Renal pelvis (tissue), 12 donors: ENCODE measurements at places on chromosomes 1 and 21.

- DNase-seq, result no peak
Observed at GRCh38 chr1:226158457-226158856, 28.1 kb downstream of the ACBD3 start.

DNA sequence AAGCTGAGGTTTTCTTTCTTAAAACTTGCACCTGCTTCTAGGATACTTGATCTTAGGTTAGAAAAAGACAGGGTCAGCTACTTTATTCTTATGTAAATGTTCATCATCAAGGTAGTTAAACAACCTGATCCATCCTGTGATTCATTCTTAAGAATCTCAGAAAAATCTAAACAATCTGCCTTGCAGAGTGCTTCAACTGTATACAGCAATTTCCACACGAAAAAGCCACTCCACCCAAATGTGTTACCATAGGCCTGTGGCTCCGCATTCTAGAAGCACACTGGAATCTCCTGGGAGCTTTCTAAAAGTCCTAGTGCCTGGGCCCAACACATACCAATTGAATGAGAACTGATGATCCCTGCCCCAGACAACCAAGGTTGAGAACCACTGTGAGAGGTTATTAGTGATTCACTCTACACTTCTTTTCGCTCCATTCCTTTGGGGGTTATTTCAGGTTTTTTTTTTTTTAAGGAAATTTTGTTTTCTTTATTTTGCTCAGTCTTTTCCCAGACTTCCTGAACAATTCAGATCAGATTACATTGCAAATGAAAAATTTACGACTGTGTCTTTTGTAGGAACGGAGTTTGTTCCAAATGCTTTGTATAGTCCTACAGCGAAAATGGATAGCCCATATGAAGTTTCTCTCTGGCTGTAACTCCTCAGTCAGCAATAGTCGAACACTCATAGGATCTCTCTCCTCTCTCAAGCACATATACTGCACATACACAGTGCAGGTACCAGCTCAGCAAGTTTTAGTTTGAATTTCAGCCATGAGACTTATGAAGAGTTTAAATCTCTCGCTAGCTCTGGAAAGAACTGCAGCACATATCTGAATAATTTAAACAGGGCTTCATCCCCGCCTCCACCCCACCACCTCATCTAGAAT is 16.1 kb downstream of the SMYD2 start:
- DNase-seq, result no peak

DNA sequence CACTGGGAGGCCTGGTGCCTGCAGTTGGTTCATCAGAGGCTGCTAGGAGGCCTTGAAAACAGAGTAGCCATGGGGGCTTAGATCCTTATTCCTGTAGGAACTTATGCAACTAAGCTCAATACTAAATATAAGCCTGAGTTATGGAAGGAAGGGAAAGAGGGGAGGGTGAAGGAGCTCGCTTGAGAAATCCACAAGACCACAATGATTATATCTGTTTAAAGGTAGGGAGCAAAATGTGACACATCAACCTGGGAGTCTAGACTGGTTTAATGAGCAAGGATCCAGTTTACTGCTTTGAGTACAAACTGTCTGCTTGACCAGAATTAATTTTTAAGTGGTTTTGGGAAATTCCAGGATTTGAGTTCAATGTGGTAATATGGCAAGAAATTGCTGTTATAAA is 20.4 kb upstream of the ANGPTL7 start:
- DNase-seq, result no peak

- DNase-seq, result no peak
Observed at GRCh38 chr1:58361134-58361533, 185.4 kb downstream of the OMA1 start.

DNA sequence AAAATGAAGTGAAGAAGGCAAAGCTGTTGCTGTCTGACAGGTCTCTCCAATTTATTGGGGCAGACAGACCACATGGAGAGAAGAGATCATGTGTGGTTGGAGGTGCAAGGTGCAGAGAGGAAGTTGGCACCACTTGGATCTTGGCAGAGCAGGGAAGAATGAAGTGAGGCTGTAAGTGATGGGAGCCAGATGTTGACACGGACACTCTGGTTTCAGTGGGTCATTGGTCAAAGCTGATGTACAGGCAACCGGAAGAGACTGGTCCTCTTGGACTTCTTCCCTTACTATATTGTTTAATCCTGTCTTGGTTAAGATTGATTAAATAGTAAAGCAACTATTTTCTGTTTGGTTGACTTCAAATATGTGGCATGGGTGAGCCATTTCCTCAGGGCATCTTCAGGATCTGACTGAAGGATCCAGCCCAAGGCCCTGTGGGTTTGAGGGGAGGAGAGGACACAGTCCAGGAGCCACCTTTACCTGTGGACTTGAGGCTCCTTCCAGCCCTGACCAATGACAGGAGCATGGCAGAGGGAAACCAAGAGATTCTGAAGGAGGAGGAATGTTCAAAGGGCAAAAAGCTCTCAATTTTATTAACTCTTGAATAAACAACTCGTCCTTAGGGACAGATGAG is 49.4 kb downstream of the NENF start:
- DNase-seq, result no peak

- DNase-seq, result peak; percentile 3
Observed at GRCh38 chr1:218904416-218904815, 269.3 kb upstream of the LYPLAL1 start.

DNA sequence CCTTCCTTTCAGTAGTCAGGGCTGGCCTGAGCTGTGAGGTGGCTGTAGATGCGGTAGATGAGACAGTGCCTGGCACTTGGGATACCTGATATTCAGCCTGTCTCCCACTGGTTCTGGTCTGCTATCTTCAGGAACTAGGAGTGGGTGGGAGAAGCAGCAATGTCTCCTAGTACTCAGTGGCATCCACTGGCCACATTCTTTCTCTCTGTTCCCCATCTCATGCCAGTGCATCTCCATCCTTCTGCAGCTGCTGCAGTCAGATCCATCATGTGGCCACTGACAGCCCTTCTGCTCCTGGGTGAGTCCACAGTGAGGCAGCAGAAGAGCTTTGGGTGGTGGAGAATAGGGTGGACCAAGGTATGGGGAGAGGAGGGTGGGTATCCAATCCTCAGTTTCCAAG is 1.1 kb downstream of the FCRLB start:
- no peak for DNase-seq

GRCh38 chr1:108152782-108153222 is 47.3 kb downstream of the SLC25A24 start:
- no peak for DNase-seq

- DNase-seq, result no peak
Observed at GRCh38 chr1:198523182-198523950, 17.1 kb downstream of the ATP6V1G3 start.

DNA sequence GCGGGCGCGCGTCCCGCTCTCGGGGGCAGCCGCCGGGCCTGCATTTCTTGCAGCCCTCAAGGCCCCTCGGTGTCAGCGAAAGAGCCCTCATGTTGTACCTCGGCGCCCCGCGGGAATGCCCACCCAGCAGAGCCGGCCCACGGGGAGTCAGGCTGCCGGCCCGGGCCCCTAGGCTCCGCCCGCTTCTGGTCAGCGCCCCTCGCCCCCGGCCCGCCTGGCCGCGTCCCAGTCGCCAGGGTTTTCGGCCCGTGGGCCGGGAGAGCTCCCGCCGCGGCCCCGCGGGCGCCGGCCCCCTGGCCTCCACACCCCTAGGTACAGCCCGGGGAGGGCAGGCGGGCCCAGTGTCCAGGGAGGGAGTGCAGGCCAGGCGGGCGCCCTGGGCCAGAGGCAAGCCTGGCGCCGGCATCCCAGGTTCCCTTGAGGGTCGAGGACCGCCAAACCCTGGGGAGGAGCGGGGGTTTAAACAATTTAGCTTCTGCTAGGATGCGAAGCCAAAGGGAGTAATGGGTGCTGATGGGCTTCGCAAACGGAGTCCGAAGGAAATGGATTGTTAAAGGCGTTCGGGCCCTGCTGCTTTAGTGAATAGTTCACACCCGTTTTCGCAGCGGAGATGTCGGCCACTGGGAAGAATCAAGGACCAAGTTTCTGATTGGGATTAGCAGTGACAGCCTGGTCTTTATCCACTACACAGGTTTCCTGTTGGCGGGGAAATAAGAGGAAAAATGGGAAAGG is 486 bp upstream of the KCNA3 start:
- DNase-seq, result no peak
